ENCODE measurements at places on chromosomes 5 and 9. TPM values are rescaled to one million over a fixed set of nuclear protein-coding genes. Genes with fewer than 3 reads are reported as not detected.

Gene SLC25A2
- total RNA-seq, result 0.42 TPM

Gene CCL28
- 0.25 TPM for total RNA-seq

Gene PPP1R26
- 32.0 TPM for total RNA-seq

Gene OR1J2
- total RNA-seq, result not detected

Gene TICAM2
- total RNA-seq, result 2.9 TPM

Gene STKLD1
- 0.37 TPM for total RNA-seq

Gene ADGRD2
- total RNA-seq, result not detected

Gene COL5A1
- total RNA-seq, result 0.30 TPM

Gene OR2S2
- not detected for total RNA-seq

Gene FBLL1
- 0.15 TPM for total RNA-seq

DNA sequence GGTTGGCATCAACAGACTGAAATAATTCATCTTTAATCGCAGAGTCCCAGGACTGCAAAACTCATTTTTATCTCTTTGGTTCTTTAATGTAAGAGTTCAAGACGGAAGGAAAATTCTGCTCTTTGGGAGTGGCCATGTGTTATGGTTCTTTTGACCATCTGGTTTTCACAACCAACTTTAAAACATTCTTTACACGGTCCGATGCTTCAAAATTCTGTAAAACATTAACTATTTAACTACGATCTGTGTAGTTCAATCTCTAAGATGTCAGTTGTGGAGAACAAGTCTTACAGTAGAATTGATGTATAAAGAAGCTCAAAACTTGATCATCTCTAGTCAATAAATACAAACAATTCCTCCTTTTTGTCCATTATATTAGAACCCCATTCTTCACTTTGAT lies 83.0 kb downstream of the CMYA5 start:
- no peak for DNase-seq

DNA sequence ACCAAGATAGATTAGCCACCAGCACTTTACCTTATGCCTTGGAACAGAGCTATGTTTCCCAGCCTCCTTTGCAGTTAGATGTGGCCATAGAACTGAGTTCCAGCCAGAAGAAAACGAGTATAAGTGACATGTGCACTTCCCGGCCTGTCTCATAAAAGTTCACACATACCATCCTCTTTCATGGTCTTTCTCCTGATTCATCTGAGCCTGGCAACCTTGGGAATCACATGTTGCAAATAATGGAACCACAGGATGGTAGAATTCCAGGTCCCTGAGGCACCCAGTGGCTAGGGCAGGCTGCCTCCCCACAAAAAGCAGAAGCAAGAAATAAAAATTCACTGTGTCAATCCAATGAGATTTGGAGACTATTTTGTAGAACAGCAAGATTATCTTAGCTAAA lies 128.1 kb downstream of the PDE4D start:
- DNase-seq, result no peak

DNA sequence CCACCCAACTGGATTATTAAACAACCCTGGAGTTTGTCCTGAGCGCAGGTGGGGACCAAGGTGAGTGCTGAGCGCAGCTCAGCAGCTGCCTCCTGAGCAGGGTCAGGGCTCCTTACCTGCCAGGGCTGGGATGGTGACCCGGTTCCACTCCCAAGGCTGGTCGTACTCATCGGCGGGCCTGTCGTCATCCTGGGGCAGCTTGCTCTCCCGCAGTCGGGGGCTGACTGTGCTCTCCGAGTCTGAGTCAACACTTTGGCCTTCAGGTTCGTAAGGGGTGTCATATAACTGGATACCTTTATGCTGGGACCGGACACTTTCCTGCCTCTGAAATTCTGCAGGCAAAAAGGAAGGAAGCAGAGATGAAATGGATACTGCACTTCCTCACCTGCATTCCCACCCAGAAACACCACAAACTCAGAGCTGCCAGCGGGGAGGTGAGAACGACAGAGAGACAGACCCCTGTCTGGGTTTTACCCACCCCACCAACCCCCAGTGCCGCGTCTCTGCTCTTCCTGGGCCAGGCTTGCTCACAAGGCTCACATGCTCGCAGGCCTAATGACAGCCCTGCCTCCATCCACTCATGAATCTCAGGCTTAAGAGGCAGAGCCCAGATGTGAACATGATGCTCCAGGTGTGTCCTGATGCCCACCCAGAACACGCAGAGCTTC lies 70.7 kb upstream of the SLC25A51 start:
- no peak for DNase-seq

DNA sequence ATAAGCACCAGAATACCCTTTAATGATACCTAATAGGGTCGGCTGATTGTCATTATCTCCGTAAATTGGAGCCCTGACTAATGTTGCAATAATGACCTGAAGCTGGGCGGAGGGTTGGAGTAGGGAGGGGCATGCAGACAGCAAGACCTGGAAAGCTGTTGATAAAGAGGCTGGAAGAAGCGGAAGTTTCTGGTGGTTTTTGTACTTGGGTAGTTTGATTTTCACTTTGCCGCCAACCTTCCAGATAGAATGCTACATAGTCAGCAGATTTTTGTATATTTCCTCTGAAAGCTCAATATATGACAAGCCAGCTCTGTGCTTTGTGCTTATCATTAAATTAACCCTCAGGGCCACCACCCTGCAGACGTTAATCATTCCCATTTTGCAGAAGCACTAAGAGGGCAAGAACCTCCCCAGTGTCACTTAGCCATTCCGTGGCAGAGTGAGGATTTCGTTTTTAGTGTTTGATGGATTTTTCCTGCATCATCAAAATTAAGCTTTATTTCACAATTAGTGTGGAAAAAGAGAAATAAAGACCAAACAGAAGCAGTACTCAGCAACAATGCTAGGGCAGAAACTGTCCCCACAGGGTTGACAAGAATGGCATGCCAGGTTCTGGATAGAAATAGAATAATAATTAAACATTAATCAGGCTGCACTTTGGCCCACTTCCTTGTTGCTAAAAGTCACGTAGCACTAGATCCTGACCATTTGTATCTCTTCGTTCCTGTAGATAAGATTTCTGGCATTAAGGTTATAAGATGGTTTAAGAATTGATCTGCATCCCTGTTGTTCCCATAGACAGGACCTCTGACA lies 34.7 kb downstream of the DIRAS2 start:
- no peak for DNase-seq

DNA sequence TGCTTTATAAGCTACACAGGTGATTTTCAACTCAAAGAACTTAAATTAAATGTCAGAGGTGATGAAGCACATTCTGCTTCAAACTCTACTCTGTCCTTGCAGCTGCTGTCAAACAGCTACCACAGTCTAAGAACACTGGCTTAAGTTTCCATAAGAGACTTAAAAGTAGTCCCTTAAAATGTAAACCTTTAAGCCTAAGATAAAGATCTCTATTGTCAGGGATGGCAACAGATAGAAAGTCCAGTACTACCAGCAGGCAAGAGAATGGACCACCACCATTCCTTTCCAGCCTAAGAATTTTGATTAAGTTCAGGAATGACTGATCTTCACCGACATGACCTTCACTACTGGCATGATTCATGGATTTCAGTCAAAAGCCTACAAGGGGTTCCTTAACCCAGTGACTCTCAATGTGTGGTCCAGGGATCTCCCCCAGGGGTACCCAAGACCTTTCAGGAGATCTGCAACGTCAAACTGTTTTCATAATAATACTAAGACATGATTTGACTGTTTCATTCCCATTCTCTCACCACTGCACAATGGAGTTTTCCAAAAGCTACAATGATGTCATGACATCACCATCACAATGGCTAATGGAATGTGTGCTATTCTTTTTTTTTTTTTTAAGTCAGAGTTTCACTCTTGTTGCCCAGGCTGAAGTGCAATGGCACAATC lies 41.1 kb upstream of the PLPP6 start:
- DNase-seq, result no peak

DNA sequence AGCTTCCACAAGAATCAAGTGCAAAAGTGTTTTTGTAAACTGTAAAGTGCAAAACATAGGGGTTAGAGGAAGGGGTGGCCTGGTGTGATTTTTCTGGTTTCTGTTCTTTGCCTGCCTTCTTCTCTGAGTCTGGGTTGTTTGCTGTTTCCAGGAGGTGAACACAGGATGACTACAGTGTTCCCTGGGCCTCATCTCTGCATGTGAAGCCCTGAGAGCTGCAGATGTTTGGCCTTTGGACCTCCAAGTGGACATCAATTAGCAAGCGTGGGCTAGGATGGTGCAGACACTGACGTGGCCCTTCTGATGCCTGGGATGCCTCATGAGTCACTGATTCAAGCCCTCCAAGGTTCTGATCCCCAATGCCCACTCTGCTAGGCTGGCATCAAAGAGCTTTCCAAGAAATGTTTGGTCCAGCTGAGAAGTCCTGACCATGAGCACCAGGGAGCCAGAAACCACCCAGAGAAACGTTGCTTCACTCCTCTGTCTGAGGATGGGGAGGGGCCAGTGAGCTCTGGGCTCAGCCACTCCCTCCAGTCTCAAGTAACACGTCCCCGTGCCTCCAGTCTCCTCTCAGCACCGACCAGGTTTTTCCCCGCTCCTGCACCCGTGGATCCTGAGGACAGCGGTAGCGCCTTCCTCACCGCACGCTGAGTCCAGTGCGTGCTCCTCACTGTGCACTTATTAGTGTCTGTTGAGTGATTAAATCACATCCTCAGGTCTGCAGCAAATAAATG lies 7.6 kb downstream of the IL9 start:
- no peak for DNase-seq

GRCh38 chr9:92177591-92177990 lies 62.4 kb upstream of the SPTLC1 start:
- DNase-seq, result no peak

- DNase-seq, result no peak
Observed at GRCh38 chr5:16492398-16493140, 27.0 kb upstream of the ZNF622 start.

GRCh38 chr9:99109522-99109921 lies 4.6 kb downstream of the TGFBR1 start:
- DNase-seq, result no peak

DNA sequence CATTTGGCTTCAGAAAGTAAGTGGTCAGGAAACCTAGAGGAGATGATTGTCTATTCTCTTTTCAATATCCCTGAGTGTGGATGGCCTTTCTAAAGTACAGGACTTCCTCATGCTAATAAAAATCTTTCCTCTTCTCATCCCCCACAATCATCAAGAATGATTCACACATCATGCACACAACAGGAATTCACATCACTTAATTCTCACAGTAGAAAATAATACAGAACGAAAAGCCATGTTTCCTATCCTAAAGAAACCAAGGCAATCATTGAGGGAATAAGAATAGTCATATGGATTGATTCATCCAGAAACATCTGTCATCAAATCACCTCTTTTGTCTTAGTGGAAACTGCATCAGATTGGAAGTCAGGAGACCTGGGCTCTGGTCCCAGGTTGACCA lies 203.1 kb upstream of the PIK3R1 start:
- no peak for DNase-seq

GRCh38 chr9:114383521-114384231 lies 4.1 kb downstream of the AKNA start:
- no peak for DNase-seq

GRCh38 chr5:3004361-3005080 lies 253.0 kb upstream of the IRX2 start:
- DNase-seq, result no peak

Data from HCT116 (cell line).